Esophagus mucosa (tissue), 1 donor: ENCODE measurements at places on chromosomes 2 and 18. TPM values are rescaled to one million over a fixed set of nuclear protein-coding genes. Genes with fewer than 3 reads are reported as not detected.

GRCh38 chr18:57954935-57955334 lies 89.1 kb upstream of the NEDD4L start:
- ATAC-seq: no peak

DNA sequence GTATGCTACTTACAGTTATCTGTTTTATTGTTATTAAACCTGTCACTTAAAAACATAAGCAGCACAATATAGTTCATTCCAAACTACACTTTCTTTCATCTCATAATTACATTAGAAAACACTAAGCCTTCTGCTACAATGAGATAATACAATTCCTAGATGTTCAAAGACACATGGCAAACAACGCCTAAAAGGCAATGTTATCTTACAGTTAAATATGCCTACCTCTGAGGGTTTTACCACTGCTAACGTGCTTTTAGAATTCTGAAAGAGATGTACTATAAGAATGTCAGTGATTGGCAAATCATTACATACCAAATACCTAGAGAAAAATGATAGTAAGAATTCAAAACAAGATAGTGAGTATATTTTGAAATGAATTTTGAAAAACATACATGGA lies 46.8 kb upstream of the SPOPL start:
- no peak for ATAC-seq

GRCh38 chr2:152565884-152566727 lies 151.2 kb downstream of the PRPF40A start:
- no peak for ATAC-seq

GRCh38 chr2:160039166-160039903 lies 23.1 kb downstream of the PLA2R1 start:
- ATAC-seq: no peak

GRCh38 chr2:223956300-223956699 lies 963 bp upstream of the MRPL44 start:
- ATAC-seq: no peak

- ATAC-seq: peak; percentile 78
Observed at GRCh38 chr2:23901966-23902846, 24.7 kb downstream of the ATAD2B start.

The FBXO48 gene
- 1.00 TPM for total RNA-seq

The CCDC150 gene
- 3.3 TPM for total RNA-seq

The DSC1 gene
- 0.52 TPM for total RNA-seq

The TEX44 gene
- total RNA-seq: not detected

The CDH20 gene
- total RNA-seq: not detected
